ENCODE measurements at places on chromosomes 5 and 9. TPM values are rescaled to one million over a fixed set of nuclear protein-coding genes. Genes with fewer than 3 reads are reported as not detected.
A peak's percentile ranks its signal among the peaks of the same experiment; 100 is the strongest.

Gene ZFP37
- total RNA-seq, result 3.5 TPM

Gene CYSTM1
- total RNA-seq, result 263 TPM

Gene SAPCD2
- 2.9 TPM for total RNA-seq

- DNase-seq, result peak; percentile 60
Measured at GRCh38 chr9:445033-445432, 230.4 kb downstream of the DOCK8 start.

DNA sequence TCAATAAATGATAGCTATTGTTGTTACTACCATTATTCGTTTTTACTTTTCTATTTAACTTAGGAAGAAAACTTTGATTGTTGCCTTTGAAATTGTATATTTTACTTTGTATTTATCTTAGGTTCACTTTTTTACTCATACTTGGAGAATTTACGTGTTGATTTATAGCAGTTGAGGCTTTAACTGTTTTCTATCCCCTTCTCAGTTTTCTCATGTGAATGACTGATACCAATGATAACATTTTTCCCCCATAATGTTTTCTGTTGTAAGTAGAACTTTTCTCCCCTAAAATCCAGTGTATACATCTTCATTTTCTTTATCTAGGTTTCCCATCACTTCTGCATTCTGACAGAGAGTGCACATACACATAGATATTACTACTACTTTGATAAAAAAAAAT lies 54.4 kb downstream of the FSD1L start:
- DNase-seq, result no peak

DNA sequence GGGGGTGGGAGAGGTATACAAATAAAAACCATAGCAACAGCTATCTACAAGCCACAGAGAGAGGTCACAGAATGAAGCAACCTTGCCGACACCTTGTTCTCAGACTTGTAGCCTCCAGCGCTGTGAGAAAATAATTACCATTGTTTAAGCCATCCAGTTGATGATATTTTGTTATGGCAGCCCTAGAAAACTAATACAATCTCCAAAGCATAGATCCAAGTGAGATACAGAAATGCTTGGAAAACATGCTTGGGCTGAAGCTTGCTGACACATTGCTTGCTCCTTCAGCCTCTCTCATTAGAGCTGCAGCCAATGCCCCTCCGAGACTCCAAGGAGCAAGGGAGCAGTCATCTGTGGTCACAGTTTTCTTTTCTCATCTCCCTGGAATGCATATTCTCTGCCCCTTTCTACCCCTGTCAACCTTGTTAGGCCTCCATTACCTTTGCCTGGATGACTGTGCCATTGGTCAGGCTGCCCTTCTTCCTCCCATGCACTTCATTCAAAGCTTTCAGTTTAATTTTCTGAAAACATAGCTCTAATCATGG lies 401.4 kb upstream of the KLF4 start:
- DNase-seq, result no peak

GRCh38 chr5:76710991-76711390 lies 4.9 kb upstream of the F2R start:
- DNase-seq, result no peak
